Urinary bladder (tissue), 4 donors: ENCODE measurements at places on chromosomes 11 and 22. TPM values are rescaled to one million over a fixed set of nuclear protein-coding genes. Genes with fewer than 3 reads are reported as not detected.

The DDTL gene
- 3.0 TPM for total RNA-seq

The ADAMTS8 gene
- 8.9 TPM for total RNA-seq

The OTOG gene
- total RNA-seq = 0.05 TPM

The OAF gene
- total RNA-seq = 25.5 TPM

The TRIM51 gene
- total RNA-seq = not detected

The OR5T2 gene
- not detected for total RNA-seq

The MEI1 gene
- 0.95 TPM for total RNA-seq

The LRRC55 gene
- total RNA-seq = 0.53 TPM

DNA sequence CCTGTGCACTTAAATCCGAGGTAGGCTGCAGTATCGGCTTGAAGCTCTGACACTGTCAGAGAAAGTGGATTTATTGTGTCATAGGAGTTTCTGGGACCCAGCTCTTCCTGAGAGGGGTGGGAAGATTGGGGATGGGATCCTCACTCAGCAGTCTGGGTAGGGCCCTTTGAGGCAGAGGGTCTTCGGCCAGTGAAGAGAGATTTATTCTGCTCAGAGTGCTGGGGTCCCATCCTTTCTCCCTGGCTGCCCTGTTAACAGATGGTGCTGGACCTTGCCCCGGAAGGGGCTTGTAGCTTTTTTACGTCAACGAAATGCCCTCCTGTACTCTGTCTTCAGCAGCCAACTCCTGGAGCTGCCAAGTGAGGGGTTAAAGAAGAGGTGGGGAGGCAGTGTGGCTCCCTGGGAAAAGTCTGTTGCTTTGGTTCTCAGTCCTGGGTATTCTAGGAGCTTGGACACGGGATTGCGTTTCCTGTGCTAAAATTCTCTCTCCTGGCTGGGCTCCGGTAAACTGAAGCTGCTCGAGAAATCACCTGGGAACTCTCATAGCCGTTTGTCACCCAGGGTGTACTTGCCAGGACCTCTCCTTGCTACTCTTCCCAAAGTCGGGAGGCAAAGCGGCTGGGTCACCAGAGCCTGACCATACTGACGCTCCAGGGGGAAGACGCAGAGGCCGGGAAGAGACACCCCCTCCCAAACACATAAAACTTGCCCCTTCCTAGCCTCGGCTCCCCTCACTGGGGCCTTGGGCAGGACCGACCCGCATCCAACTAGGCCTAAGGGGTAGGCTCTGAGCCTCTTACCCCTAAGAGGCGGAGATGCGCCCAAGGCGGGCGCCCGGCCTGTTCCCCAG lies 806 bp upstream of the SMDT1 start:
- DNase-seq = no peak

GRCh38 chr11:57551941-57552340 lies 14.5 kb downstream of the SMTNL1 start:
- no peak for DNase-seq

GRCh38 chr11:111815489-111815888 lies 49.3 kb upstream of the PPP2R1B start:
- no peak for DNase-seq

DNA sequence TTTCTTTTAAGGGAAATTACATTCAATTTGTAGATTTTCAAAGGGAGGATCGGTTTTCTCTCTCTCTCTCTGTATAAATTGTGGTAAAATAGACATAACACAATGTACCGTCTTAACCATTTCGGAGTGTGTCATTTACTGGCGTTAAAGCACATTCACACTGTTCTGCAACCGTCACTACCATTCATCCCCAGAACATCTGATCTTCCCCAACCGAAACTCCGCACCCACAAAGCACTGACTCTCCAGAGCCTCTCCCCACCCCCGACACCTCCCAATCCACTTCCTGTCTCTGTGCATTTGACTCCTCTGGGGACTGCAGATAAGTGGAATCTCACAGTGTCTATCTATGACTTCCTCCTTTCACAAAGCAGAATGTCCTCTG lies 15.9 kb upstream of the GRAMD4 start:
- no peak for DNase-seq

- DNase-seq = no peak
Observed at GRCh38 chr22:20001082-20001638, 15.5 kb downstream of the ARVCF start.

GRCh38 chr11:59756845-59757244 lies 1.7 kb downstream of the STX3 start:
- no peak for DNase-seq

DNA sequence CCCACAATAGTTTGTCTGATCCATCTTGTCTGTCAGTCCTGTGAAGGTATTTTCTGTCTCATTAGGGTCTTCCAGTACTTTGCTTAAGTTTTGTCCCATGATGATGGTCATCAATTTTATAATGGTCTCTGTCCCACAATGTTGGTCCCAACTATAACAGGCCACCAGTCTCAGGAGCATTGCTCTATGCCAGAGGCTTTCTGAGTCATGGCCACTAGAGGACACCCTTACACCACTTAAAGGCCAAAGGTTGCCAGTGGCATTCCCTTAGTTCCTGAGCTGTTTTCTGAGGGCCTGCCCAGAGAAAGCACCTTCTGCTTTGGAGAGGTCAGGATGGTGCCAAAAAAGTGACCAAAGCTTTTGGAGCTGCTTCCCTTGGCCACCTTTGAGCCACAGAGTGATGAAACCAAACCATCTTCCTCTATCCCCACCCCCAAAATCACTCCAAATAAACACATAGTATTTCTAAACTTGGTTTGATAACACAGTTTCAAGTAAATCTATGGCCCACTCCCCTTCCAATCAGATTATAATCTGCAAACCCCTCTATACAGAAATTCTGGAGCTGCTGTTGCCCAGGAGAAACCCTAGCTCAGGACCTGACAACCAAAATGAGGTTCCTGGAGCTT lies 19.3 kb downstream of the EIF3F start:
- DNase-seq = peak; percentile 41

DNA sequence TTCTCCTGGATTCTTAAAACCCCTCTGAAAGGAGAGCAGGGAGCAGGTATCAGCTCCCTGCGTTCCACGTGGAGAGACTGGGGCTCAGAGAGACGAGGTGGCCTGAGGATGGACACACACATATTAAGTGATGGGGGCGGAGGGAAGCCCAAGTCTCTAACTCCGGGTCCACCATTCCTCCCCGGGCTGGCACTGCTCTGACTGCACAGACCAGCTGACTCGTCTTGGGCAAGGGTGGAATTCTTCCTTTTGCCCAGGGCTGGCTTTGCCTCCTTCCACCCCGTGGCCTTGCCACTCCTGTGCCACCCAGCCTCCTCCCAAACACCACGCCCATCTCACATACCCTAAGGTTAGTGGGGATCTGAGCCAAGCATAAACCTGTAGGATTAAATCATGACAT lies 65.0 kb downstream of the BUD13 start:
- no peak for DNase-seq

DNA sequence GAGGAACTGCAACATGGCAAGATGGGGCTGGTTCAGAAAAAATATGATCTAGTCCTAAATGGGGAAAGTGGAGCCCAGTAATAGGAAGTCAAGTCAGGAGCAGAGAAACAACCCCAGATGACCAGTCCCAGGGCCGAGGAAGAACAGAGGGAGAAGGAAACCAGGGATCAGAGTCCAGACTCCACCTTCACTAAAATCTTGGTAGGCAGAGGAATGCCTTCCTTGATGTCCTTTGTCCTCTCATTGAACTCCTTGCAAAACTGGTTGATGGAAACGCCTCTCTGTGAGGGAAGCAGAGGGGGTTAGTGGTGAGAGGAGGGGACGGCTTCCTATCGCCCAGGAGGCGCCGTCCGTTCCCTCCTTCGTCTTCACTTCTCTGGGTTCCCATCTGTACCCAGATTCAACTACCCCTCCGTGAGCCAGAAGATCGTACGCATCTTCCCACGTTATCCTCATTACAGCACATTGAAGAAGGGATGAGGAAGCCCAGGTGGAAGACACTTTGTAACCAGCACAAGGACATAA lies 607 bp downstream of the MRPL11 start:
- DNase-seq = no peak

- DNase-seq = no peak
Observed at GRCh38 chr11:129451524-129451923, 75.9 kb downstream of the BARX2 start.

GRCh38 chr22:27842669-27843431 lies 41.3 kb upstream of the MN1 start:
- no peak for DNase-seq

DNA sequence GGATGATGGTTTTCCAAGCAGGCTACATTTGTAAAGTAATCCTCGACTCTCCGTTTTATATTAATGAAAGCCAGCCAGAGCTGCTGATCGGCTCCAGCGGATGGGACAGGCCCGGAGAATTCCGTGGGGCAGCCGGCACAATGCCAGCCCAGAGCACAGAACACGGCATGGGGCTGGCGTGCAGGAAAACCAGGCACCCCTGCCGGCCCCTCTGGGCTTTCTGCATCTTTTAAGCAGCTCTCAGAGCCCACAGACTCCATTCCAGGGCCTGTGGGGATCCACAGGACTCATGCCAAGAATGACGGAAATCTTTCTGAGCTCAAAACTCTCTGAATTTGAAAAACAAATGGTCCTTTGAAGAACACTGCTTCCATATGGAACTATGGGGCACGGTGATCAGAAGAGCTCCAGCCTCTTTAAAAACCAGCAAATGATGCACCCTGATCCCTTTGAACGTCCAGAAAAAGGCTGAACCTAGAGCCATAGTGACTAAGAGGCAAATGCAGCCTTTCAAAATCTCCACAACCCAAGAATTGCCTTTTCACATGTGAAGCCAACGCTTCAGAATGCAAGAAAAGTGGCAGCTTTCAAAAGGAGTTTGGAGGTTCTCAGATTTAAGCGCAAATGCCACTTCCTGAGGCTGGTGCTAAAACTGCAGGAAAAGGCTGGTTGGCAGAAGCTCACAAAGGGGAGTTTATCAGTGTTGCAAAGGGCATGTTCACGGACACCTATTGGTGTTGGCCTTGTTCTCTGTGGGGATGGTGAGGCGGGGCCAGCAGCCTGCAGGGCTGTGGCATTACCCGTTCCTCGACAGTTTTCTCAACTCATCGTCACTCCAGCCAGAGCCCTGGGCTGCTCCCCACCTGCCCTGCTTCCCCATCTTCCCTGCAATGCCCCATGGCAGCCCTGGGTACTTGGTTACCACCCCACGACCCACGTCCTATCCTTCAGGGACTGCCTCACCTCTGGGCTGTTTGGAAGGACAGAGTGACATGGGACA lies 212.5 kb downstream of the CTTN start:
- DNase-seq = peak; percentile 37

- DNase-seq = peak; percentile 96
Observed at GRCh38 chr11:62601372-62602140, at the start of gene MTA2. MTA2 (minus strand) TSS chr11:62601865; CDS start chr11:62601450, 415 bp downstream.

DNA sequence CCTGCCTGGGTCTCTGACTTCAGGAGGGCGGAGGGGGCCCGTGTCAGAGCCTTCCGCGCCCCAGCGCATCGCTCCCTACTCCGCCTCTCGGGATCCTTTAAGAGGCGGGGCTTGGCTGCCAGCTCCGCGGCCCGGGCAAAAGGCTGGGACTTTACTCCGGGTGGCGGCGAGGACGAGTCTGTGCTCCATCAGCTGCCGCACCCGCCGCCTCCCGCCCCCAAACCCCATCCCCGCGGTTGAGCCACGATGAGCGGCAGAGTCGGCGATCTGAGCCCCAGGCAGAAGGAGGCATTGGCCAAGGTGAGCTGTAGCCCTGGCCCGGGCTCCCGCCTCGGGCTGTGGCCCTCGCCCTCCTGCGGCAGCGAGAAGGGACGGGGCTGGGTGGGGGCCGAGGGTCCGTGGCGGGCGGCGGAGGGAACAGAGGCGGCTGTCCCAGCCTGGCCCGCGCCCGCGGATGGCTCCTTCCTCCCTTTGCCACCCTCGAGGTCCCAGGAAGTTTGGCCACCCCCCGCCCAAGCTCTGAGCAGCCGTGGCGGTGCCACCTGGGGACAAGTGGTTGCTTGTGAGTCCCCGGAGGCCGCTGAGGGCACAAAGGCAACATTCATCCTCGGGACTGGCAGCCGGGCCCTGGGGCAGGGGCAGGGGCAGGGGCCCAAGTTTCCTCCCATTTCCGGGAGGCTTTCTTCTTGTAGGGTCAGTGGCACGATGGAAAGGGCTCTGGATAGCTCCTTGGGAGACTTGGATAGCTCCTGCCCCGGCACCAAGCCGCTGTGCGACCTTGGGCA lies at the start of gene SEC14L2:
TSS of gene SEC14L2 (plus strand) at position 148 of the 785 bp plus-strand sequence. CDS start at position 247, 99 bp downstream.
- no peak for DNase-seq

DNA sequence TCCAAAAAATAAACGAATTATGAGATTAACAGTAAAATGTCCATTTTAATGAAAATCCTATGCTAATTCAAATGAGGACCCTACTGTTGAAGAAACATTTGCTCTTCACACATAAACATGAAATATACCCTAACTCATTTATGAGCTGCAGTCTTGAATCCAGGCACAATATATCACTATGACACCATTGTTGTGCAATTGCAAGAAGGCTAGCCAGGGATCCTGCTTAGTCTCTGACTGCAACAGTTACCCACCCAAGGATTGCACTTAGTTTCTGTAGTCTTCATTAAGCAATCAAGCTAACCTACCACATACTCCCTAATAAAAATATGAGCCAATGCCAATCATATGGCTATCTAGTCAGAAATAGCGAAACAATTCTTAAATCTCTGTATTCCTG lies 981.0 kb upstream of the FAT3 start:
- no peak for DNase-seq

- no peak for DNase-seq
Observed at GRCh38 chr11:12377824-12378593, 638 bp downstream of the PARVA start.

GRCh38 chr11:67406969-67407687 lies 3.2 kb downstream of the TBC1D10C start:
- no peak for DNase-seq

DNA sequence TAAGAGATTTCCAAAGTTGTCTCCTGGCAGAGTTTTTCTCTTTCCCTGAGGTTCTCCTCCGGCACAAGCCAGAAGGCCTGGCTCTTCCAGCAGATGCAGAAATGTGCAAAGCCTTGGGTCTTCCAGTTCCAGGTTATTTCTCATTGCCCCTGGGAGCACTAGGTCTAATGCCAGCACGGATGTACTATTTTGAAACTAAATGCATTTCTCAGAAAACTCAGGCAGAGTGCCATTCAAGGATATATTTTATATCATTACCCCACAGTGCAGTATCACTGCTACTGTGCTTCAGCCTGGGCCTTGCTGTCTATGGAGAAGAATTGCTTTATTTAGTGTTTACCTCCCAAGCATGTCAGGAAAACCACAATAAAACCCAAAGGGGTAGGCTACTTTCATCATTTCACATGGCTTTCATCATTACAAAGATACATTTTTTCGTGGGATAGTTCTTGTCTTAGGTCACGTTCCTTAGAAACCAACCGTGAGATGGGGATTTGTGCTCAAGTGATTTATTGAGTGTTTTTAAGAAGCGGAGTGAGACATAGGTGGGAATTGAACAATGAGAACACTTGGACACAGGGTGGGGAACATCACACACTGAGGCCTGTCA lies 22.4 kb upstream of the FZD4 start:
- no peak for DNase-seq

- DNase-seq = no peak
Observed at GRCh38 chr11:59724066-59724465, 10.4 kb upstream of the OR10V1 start.

GRCh38 chr22:29647954-29648737 lies 44.7 kb downstream of the NF2 start:
- DNase-seq = no peak

GRCh38 chr22:36201630-36202319 lies at the start of gene APOL4:
APOL4 (minus strand) TSS chr22:36201809; CDS start chr22:36201734, 75 bp downstream.
- peak; percentile 72 for DNase-seq
